Activated B cell treated with CpG ODN at 0.5 μM for 24 hours (primary cell): ENCODE measurements at places on chromosomes 7 and 10. TPM values are rescaled to one million over a fixed set of nuclear protein-coding genes. Genes with fewer than 3 reads are reported as not detected.
A peak's percentile ranks its signal among the peaks of the same experiment; 100 is the strongest.

GRCh38 chr10:15742836-15743235 lies 23.1 kb upstream of the ITGA8 start:
- DNase-seq, result no peak
- H3K27me3 ChIP-seq, result no peaks in the 10 kb centered on the region
- H3K27ac ChIP-seq, result no peak overlapping the region
- H3K36me3 ChIP-seq, result no peaks in the 10 kb centered on the region

DNA sequence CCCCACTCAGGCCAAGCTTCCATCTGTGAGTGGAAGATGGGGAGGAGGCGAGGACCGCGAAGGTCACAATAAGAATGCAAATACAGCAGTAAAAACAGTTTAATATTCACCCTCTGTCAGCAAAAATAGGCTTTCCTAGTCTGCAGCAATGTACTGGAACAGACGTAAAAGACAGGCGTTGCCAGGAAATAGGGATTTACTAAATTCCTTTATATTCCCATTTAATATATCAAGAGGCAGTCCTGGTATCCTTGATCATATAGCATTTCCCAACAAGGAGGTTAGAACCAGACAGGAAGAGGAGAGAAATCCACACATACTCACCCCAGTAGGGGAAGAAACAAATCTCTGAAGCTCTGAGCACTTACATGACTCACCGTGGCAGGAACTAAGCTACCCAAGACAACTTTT lies 1054.9 kb upstream of the C7orf33 start:
- no peaks in the 10 kb centered on the region for H3K36me3 ChIP-seq
- DNase-seq, result no peak
- no peak overlapping the region for H3K27ac ChIP-seq

DNA sequence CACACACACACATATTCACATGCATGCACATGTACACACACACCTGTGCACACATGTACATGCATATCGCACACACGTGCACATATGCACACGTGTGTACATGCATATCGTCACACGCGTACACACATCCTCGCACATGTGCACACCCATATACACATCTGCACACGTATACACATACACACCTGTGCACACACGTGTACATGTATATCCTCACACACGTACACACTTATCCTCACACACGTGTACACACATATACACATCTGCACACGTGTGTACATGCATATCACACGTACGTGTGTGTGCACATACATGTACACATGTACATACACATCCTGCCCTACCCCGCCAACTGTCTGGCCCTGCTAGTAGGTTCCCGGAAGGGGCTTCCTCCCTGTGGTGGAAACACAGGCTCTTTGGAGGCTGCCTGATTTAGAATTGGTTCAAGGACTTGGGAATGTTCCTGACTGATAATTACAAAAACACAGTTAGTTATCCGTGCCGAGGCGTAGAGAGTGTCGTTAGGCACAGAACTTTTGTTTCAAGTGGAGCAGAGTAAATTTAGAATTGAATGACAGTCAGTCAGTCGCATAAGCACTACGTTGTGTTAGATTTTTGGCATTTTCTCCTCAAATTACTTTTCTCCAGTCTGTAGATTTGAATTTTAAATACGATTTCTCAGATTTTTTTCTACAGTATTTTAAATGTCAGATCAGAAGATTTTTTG lies 18.5 kb upstream of the PRKAR1B start:
- no peaks in the 10 kb centered on the region for H3K27me3 ChIP-seq
- no peaks in the 10 kb centered on the region for H3K4me1 ChIP-seq
- H3K4me3 ChIP-seq, result no peak overlapping the region
- H3K27ac ChIP-seq, result no peak overlapping the region
- DNase-seq, result no peak

- H3K4me1 ChIP-seq, result no peaks in the 10 kb centered on the region
- no peaks in the 10 kb centered on the region for H3K27me3 ChIP-seq
- H3K36me3 ChIP-seq, result no peaks in the 10 kb centered on the region
- no peak overlapping the region for H3K27ac ChIP-seq
- H3K4me3 ChIP-seq, result no peak overlapping the region
- DNase-seq, result no peak
Observed at GRCh38 chr7:79308192-79308591, 145.3 kb downstream of the MAGI2 start.

GRCh38 chr7:2758673-2759616 lies 70.9 kb downstream of the AMZ1 start:
- H3K27ac ChIP-seq, result peak overlapping the region; percentile 89
- peak overlapping the region; percentile 65 for H3K4me3 ChIP-seq
- no peaks in the 10 kb centered on the region for H3K27me3 ChIP-seq
- H3K4me1 ChIP-seq, result peaks cover 43% of the 10 kb centered on the region
- no peak for DNase-seq
- H3K36me3 ChIP-seq, result peaks cover 66% of the 10 kb centered on the region

The GPR141 gene
- not detected in 2 replicates for total RNA-seq

DNA sequence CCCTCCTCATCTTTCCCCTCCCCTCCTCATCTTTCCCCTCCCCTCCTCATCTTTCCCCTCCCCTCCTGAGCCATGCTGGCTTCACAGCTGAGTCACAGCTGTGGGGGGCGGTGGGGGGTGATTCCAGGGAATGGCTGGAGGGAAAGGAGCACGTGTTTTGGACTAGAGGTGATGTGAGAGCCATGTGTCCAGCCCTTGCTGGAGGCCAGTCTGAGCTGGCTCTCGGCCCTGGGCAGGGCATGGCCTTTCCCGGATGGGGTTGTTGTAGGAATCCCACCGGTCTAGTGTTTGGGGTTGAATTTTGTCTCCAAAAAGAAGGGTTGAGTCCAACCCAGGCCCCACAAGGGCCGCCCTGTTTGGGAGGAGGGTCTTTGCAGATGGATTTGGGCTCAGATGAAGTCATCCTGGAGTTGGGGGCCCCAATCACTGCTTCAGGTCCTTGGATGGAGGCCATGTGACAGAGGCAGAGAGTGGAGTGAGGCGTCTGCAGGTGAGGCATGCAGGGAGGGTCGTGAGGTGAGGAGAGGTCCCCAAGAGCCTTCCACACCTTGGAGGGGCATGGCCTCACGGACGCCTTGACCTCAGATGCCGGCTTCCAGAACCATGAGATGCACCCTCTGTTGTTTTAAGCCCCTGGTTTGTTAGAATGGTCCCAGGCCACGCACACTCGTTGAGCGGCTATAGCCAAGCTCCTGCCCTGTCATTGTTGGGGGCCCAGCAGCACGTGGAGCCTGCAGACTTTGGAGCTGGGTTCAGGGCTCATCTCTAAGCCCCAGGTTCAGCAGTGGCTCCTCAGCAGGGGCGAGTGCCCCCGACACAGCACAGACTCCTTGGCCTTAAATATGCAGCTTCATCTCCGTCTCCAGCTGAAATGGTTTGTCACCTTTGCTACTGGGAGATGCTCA lies 101.6 kb downstream of the DNAJB6 start:
- H3K27me3 ChIP-seq, result no peaks in the 10 kb centered on the region
- H3K4me1 ChIP-seq, result peaks cover 3% of the 10 kb centered on the region
- no peak overlapping the region for H3K4me3 ChIP-seq
- no peak for DNase-seq

GRCh38 chr10:30931094-30931493 lies 100.6 kb downstream of the ZNF438 start:
- no peaks in the 10 kb centered on the region for H3K27me3 ChIP-seq
- H3K36me3 ChIP-seq, result peaks cover 25% of the 10 kb centered on the region
- peaks cover 2% of the 10 kb centered on the region for H3K4me1 ChIP-seq
- no peak overlapping the region for H3K27ac ChIP-seq
- H3K4me3 ChIP-seq, result no peak overlapping the region

DNA sequence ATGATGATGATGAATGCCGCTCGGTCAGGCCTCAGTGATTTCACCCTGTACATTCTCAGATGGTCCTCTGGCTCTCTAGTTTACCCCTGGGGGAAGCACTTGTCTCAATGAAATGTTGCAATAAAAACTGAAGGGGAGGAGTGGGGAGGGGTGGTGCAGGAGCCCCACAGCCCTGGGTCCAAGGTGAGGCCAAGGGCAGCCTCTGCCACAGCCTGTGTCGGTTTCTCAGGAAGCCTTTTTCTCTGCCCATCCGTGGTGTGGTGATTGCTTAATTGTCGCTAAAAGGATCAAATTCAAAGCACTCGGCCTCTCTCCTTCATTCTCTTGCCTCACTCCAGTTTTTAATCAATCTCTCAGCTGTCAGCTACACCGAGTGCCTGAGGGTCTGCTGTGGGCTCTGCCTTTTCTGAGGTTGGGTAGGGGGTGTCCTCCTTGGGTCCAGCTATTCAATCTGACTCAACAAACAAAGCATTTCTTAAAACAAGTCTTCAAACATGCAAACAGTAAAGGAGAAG lies 39.1 kb upstream of the HSPA12A start:
- no peaks in the 10 kb centered on the region for H3K27me3 ChIP-seq
- H3K4me1 ChIP-seq, result no peaks in the 10 kb centered on the region
- H3K4me3 ChIP-seq, result no peak overlapping the region
- H3K36me3 ChIP-seq, result no peaks in the 10 kb centered on the region

- H3K27ac ChIP-seq, result no peak overlapping the region
- DNase-seq, result no peak
- no peak overlapping the region for H3K4me3 ChIP-seq
- peaks cover 3% of the 10 kb centered on the region for H3K4me1 ChIP-seq
- no peaks in the 10 kb centered on the region for H3K27me3 ChIP-seq
Observed at GRCh38 chr7:22329816-22330524, 27.0 kb downstream of the RAPGEF5 start.

GRCh38 chr7:29906200-29907022 lies 83.2 kb downstream of the SCRN1 start:
- no peak overlapping the region for H3K27ac ChIP-seq
- H3K36me3 ChIP-seq, result peaks cover 24% of the 10 kb centered on the region
- H3K27me3 ChIP-seq, result no peaks in the 10 kb centered on the region
- DNase-seq, result no peak

The HABP2 gene
- not detected in 2 replicates for total RNA-seq

GRCh38 chr7:52708846-52709245 lies 326.6 kb upstream of the POM121L12 start:
- H3K27me3 ChIP-seq, result no peaks in the 10 kb centered on the region
- no peaks in the 10 kb centered on the region for H3K4me1 ChIP-seq
- no peak overlapping the region for H3K4me3 ChIP-seq
- H3K27ac ChIP-seq, result no peak overlapping the region
- no peak for DNase-seq

DNA sequence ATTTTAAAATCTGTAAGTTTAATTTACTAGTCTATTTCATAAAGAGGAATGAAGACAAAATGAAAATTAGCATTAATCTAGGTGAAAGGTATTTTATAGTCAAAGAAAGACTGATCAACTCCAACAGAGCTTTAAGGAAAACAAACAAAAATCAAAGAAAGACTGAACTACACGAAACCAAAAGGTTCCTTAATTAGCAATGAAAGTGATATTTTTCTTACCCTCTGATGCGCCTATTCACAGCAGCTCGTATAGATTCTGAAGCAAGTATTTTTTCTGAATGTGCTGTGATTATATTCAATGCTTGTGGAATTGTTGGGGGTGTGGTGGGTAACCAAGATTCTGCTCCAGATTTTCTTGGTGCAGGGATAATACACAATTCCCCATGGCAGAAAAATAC lies 11.8 kb downstream of the ECD start:
- no peak overlapping the region for H3K4me3 ChIP-seq
- no peak for DNase-seq
- no peak overlapping the region for H3K27ac ChIP-seq
- peaks cover 5% of the 10 kb centered on the region for H3K4me1 ChIP-seq
- no peaks in the 10 kb centered on the region for H3K27me3 ChIP-seq
- H3K36me3 ChIP-seq, result peaks cover 54% of the 10 kb centered on the region
